ENCODE measurements at places on chromosomes 3 and 15. TPM values are rescaled to one million over a fixed set of nuclear protein-coding genes. Genes with fewer than 3 reads are reported as not detected.

DNA sequence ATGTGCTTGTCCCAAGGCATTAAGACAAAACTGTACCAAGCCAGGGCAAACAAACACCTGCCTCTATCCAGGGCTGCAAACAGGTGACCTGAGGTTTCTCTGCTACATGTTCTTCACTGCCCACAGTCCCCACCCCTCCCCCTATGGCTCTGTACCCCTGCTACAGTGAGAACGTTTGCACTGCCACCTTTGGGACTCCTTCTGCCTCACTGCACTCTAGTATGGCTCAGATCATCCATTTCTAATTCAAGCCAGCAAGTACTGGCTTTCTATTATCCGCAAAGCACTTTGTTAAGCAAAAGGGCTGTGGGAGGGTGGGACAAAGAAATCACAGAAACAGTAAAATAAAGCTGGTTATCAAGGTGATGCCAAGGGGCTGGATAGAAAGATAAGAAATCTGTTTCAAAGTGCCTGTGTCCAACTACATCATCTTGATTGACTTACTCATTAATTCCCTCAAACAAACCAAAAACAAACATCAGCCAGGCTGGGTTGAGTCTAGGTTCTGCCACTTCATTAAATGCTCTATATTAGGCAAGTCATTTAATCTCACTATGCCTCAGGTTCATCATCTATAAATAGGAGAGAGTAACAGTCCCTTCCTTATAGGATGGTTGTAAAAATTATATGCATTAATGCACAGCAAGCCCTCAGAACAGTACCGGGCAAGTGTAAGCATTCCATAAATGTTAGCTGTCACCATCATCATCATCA lies 95.3 kb downstream of the PDZRN3 start:
- peaks cover 7% of the 10 kb centered on the region for H3K4me1 ChIP-seq
- H3K27ac ChIP-seq = no peak overlapping the region
- no peaks in the 10 kb centered on the region for H3K36me3 ChIP-seq

- no peak overlapping the region for H3K27ac ChIP-seq
- no peak for DNase-seq
- no peak overlapping the region for H3K4me3 ChIP-seq
- peaks cover 6% of the 10 kb centered on the region for H3K4me1 ChIP-seq
- H3K27me3 ChIP-seq = no peaks in the 10 kb centered on the region
- H3K36me3 ChIP-seq = no peaks in the 10 kb centered on the region
These were observed 162.9 kb upstream of the LRTM1 start for GRCh38 chr3:55090746-55091145.

DNA sequence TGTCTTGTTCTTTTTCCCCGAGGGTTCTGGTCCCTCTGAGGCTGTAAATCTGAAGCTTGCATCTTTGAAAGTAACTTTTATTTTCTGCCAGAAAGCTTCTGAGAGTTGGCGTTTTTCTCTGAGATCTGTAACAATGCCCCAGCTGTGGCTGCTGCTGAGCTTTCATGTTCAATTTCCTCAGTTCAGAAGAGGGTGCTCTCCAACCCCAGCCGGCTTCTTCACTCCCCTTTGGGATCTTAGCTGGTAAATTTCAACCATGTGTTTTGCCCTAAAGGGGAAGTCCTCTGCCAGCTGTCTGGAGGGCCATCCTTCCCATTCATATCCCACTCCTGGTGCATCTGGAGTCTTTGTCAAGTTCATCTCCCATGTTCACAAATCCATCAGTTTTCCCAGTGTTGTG lies 18.3 kb upstream of the CFAP100 start:
- 0 out of 2 replicates have a peak, but pooled peaks cover 7% of the 10 kb centered on the region for H3K27me3 ChIP-seq
- H3K4me1 ChIP-seq = no peaks in the 10 kb centered on the region
- DNase-seq = no peak
- H3K27ac ChIP-seq = no peak overlapping the region

DNA sequence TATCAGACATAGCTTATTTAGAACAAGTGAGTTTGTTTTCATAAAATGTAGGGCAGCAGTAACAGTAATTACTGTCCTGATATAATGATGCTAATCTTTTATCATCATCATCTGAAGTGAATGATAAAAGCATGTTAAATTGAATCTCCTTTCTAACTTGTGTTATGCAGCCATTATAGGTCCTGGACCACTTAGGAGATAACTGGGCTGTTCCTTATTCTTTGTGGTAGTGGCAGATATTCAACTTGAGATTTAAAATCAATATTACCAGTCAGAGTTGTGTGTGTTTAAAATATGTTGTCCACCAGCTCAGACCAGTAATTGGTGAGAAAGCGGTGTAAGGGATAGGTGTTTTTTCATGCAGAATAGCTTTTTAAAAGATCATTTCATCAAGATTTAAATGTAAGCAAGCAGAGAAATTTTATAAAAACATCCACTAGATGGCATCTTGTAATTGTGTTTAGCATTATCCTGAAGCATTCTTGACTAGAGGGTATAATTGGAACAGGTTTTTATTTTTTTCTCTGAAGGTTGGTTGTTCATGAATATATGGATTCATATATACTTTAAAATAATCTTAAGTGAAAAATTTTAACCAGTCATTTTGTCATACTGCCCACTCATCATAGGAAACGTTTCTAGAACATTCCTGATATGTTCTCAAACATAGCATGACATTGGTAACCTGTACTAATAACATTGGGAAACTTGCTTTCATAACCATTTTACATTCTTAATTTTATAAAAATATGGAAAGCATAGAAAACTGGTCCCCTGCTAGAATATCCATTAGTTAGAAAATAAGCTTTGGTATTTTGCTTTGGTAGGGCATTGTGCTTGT lies 153.9 kb downstream of the BBX start:
- H3K27me3 ChIP-seq = no peaks in the 10 kb centered on the region
- no peak overlapping the region for H3K27ac ChIP-seq
- no peak for DNase-seq
- H3K36me3 ChIP-seq = no peaks in the 10 kb centered on the region
- no peaks in the 10 kb centered on the region for H3K4me1 ChIP-seq
- H3K4me3 ChIP-seq = no peak overlapping the region

GRCh38 chr3:110066206-110066605 lies 728.9 kb upstream of the DPPA4 start:
- H3K36me3 ChIP-seq = no peaks in the 10 kb centered on the region
- H3K4me3 ChIP-seq = no peak overlapping the region
- no peak for DNase-seq
- no peaks in the 10 kb centered on the region for H3K4me1 ChIP-seq
- H3K27me3 ChIP-seq = no peaks in the 10 kb centered on the region

Gene MORC1
- not detected for total RNA-seq

Gene AHSG
- total RNA-seq = not detected

Gene SPESP1
- not detected for total RNA-seq

Gene RASSF1
- total RNA-seq = 11.7 TPM

Gene NKIRAS1
- total RNA-seq = 27.8 TPM

Gene TRH
- total RNA-seq = not detected

Data from SJCRH30 (cell line).